Epithelial cell of alveolus of lung (primary cell): ENCODE measurements at places on chromosomes 1 and 21. TPM values are rescaled to one million over a fixed set of nuclear protein-coding genes. Genes with fewer than 3 reads are reported as not detected.

TMEM240 gene
- 4.4 and 10.3 TPM in 2 replicates for total RNA-seq

PRDM2 gene
- total RNA-seq: 6.5 and 21.4 TPM in 2 replicates

PLA2G2F gene
- total RNA-seq: not detected in 2 replicates

OR2G6 gene
- total RNA-seq: not detected in 2 replicates

GJA8 gene
- not detected in 2 replicates for total RNA-seq

CYP2J2 gene
- total RNA-seq: 1.0 and 1.4 TPM in 2 replicates
